ENCODE measurements at places on chromosomes 12 and 14.

DNA sequence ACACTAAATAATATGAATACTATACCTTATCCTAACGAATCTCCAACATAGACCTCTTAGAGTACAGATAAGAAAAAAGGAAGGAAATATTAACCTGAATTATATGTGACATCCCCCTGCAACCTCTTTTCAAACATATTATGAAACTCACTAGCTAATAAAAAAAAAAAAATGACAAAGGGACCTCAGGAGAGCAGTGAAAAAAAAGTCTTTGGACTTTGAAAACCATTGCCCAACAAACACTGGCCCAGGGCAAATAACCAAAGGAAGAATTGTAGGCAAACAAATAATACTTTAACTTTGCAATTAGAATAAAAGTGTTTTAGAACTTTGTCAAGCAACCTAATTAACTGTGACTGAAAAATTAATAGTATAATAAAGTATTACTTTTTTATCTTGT lies 7.7 kb downstream of the SOX5 start:
- no peak for DNase-seq

- no peak for DNase-seq
These were observed 71.3 kb downstream of the CHGA start for GRCh38 chr14:92994131-92994676.

GRCh38 chr12:101430456-101430855 lies 22.9 kb upstream of the ARL1 start:
- DNase-seq = no peak

GRCh38 chr12:131530422-131530821 lies 180.5 kb upstream of the SFSWAP start:
- DNase-seq = no peak

- DNase-seq = no peak
These were observed 106.2 kb downstream of the GPATCH2L start for GRCh38 chr14:76257842-76258397.

DNA sequence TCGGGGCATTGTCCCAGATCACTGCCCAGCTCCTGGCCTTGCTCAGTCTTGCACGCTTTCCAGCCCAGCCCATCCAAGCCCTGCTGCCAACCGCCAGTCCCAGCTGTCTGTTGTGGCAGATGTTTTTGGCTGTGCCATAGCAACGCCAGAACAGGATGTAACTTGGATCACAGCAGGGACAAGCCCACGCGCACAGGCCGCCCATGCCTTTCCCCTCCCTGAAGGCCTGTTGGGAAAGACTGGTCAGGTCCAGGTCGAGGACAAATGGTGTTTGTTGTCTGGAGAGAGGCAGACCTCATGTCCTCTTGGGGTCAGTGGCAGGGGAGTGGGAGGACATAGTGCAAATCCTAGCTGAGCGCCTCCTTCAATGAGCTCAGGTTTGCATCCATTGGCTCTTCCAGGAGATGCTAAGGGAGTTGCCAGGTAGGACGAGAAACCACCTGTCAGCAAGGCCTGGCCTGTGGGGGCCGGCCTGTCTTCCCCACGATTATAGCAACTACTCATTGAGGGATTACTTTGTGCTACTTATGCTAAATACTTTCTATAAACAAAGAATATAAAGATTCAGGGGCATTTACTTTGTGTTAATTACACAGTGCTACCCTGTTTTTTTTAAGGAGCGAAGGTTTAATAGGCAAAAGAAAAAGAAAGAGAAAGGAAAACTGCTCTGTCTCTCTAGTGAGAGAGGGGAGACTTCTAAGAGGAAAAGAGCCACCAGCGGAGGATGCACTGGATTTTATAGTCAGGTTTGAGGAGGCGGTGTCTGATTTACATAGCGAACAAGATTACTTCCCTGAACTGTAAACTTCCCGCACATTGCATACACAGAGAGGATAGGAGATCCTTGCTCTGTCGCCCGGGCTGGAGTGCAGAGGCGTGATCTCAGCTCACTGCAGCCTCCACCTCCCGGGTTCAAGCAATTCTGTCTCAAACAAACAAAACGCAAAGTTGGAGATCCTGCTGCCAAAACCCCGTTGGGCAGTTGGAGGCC lies 42.8 kb upstream of the CORO1C start:
- no peak for DNase-seq

- no peak for DNase-seq
These were observed 157.4 kb downstream of the KICS2 start for GRCh38 chr12:64064706-64065105.

DNA sequence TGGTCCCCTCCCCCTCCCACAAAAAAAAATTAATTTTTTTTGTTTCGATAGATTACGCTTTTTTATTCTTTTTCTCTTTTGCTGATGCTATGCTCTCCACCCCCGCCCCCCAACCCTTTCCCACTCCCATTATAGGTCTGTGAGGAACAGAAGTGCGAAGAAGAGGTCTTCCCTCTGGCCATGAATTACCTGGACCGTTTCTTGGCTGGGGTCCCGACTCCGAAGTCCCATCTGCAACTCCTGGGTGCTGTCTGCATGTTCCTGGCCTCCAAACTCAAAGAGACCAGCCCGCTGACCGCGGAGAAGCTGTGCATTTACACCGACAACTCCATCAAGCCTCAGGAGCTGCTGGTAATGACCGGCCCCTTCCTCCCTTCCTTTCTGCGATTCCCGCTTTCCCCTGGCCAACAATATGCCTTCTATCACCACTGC lies 2.3 kb downstream of the CCND2 start:
- DNase-seq = no peak

- no peak for DNase-seq
These were observed 43.6 kb downstream of the PTPRR start for GRCh38 chr12:70876952-70877351.

DNA sequence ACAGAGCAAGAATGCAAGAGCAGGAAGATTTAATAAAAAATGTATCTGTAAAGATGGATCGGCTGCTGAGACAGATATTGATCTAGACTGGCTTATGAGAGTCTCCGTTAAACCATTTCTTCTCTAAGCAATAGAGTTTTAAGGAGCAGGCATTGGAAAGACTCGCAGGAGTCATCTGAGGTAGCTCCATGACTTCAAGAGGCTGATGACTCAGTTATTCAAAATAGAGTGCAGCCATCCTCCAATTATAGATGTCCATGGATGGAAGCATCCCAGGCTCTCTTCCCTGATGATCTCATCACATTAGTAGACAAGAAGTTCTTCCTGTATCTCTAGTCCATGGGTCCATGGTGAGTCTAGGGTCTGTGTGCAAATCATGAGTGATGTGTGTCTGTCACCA lies 638.3 kb upstream of the TMEM132C start:
- DNase-seq = peak; percentile 24
